ENCODE measurements at places on chromosomes 4 and X.

GRCh38 chr4:8410641-8411271 lies 29.8 kb downstream of the ACOX3 start:
- DNase-seq, result no peak

GRCh38 chrX:45322382-45322781 lies 121.7 kb upstream of the DIPK2B start:
- DNase-seq, result peak; percentile 26

GRCh38 chrX:23907111-23907497 lies 634 bp downstream of the APOO start:
- DNase-seq, result no peak

- DNase-seq, result peak; percentile 38
These were observed 10.4 kb downstream of the L1CAM start for GRCh38 chrX:153875391-153876111.

GRCh38 chrX:56572975-56573374 lies 9.5 kb downstream of the UBQLN2 start:
- no peak for DNase-seq
